ENCODE measurements at places on chromosomes 4 and X.
A peak's percentile ranks its signal among the peaks of the same experiment; 100 is the strongest.

DNA sequence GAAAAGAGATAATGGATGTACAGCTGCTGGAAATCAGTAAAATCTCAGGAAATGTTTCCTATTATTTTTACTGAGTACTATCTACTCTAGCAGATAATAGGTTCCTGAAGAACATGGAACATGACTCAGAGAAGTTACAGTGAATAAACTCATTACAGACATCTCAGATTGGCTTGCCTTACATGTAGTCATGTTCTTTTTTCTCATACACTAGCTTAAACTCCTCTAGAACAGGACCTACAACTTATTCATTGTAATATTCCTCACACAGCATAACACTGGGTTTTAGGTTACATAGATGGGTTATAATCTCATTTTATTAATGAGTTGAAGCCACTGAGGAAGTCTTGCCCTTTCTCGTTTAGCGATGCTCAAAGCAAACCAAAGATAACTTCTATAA lies 86.9 kb upstream of the BMP2K start:
- DNase-seq: no peak

DNA sequence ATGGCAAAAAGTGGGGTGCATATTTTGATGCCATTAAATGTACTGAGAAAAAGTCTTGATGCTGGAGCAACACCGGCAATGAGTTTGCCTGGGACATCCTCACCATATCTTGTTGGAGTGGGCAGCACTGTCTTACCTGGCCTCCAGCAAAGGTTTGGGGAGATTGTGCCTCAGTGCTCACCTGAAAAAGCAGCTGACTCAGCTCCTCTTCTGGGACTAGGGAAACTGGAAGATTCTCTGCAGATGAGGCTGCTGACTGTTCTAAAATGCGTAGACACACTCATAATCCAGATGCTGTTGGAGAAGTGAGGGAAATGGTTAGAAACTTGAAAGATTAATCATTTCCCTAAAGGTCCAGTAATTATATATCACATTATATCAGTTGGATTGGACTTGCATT lies 593.7 kb upstream of the HS3ST1 start:
- DNase-seq: no peak

- DNase-seq: no peak
These were observed 125.5 kb downstream of the C4orf51 start for GRCh38 chr4:145805490-145805889.

DNA sequence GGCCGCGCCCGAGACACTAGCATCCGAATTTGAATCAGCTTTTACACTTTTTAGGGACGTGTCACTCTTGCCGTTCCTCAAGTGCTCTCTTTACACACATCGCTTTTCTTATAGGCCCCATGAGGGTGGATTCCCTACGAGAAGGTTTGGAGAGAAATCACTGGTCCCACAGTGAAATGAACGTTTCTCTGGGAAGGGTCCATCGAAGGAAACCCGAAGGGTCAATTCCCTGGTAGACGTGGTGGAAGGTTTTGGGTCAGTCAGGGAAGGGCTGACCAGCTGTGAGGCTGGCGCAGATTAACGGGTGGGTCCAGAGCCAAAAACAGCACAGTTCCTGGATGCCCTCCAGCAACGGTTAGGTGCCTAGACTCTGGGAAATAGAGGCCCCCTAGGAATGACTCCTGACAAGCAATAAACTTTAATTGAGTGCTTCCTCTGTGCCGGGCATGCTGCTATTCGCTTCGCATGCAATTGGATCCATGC lies 35.9 kb downstream of the ETDC start:
- DNase-seq: peak; percentile 1

GRCh38 chrX:9609499-9609898 lies 144.6 kb downstream of the TBL1X start:
- DNase-seq: no peak

GRCh38 chr4:182560358-182560757 lies 317.2 kb downstream of the TENM3 start:
- DNase-seq: no peak

- peak; percentile 94 for DNase-seq
These were observed 163.9 kb upstream of the SLC7A11 start for GRCh38 chr4:138405934-138406567.

GRCh38 chr4:73704314-73705055 lies 35.9 kb upstream of the CXCL8 start:
- peak; percentile 99 for DNase-seq

DNA sequence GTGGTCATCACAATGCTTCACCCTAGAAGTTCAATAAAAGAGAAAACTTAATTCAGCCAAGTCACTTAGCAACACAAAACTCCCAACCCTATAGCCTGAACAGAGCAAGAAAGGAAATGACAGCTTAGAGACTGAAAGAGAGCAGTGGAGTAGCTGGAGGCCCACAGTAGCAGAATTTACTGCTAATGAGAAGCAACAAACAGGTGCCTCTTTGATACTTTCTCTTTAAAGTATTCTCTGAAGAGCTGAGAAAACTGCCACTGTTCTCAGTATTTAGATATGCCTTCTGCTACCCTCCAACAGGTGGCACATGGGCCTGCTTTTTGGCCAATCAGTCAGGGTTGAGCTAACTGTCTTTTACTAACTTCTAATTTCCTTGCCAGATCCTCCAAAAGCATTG lies 240.0 kb downstream of the GPC3 start:
- DNase-seq: no peak

GRCh38 chr4:104967034-104967401 lies 179.7 kb upstream of the TET2 start:
- DNase-seq: peak; percentile 57

DNA sequence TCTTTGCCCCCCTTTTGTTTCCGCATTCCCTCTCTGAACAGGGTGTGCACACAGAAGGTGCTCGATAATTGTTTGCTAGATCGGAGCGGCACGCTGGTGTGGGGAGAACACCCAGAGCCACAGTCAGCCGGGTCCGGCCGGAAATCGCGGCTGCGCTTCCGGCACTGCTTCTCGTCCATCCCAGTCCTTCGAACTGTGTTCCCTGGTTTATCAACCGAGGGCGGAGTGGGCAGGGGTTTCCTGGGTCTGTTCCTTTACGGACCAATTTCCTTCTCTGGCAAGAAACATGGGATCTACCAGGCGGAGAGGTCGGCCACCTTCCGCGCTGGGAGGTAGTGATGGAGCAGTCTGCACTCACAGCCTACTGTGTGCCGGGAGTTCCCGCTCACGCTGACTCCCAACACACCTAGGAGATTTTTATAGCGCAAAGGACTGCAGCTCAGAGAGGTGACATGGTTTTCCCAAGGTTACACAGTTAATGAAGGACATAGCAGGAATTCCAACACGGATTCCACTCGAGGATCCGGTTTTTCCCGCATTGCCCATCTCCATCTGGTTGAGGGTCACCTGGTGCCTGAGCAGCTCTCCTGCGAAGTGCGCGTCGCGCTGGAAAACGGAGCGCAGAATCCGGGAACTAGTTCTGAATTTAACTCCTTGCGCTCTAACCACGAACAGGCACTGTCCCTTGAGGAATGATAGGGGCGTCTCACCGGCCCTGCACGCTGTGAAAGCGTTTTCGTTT lies 6.8 kb downstream of the MSX1 start:
- no peak for DNase-seq

- DNase-seq: no peak
These were observed 19.2 kb downstream of the TMEM131L start for GRCh38 chr4:153485359-153485758.

DNA sequence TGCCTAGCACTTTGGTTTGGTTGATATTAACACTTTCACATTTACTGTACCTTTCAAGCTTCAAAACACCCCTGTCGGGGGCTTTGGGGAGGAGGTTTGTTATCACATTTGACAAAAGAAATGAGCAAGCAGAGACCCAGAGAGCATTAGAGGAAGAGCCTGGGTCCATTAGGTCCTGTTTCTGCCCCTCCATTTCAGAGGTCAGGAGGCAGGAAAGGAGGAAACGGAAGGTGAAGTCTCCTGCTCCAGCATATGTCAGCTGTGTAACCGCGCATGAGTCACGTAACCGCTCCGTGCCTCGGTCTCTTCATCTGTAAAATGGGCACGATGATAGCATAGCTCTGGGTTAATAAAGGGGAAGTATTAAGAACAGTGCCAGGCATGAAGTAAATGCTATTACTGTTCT lies 201.9 kb upstream of the BCOR start:
- DNase-seq: no peak

GRCh38 chr4:10212901-10213300 lies 96.3 kb upstream of the WDR1 start:
- no peak for DNase-seq

GRCh38 chr4:2300431-2301224 lies 38.7 kb upstream of the MXD4 start:
- DNase-seq: no peak

DNA sequence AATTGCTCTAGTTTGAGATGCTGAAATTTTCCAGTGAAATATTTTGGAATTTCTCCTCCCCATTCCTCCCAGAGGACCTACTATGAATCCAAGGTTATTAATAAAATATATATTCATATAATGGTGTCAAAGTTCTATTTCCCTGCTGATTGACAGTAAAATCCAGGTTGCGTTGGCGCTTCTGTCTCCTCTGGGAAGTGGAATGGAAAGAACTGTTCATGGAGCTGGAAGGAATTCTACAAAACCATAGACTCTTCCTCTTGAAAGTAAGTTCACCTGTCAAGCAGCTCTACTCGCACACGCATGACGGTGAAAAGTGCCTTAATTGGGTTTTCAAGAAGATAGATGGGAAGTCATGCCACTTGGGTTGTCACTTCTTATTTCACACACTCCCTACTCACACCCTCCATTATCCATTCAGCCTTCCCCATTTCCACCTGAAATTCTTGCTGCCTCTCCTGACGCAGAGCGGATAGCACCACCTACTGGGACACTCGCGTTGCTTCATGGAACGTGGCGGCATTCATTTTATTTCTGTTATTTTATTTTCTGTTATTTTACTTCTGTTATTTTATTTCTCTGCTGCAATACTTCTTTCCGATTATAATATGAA lies 351.6 kb downstream of the NLGN4X start:
- peak; percentile 4 for DNase-seq

GRCh38 chrX:107760304-107761077 lies 15.1 kb downstream of the TSC22D3 start:
- no peak for DNase-seq

GRCh38 chrX:69705818-69706217 lies 89.9 kb downstream of the EDA start:
- DNase-seq: no peak

GRCh38 chr4:1746919-1747602 lies 25.7 kb downstream of the TACC3 start:
- DNase-seq: no peak

DNA sequence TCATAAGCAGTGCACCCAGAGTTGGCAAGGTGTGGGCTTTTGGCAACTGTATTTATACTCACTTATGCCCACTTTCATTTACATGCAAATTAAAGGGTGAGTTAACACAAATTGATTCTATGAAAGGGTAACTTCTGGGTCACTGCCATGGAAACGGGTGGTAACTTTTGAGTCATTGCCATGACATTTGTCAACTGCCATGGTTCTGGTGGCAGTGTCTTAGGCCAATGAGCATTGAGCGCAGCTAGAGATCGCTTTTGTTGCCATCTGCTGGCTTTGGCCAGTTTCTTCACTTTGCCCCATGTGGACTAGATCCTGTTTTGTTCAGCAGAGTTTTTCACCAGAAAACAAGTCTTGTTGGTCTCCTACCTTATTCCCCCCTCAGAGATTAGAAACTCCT lies 170.8 kb upstream of the NUDT6 start:
- no peak for DNase-seq

All from inflammatory macrophage treated with lipopolysaccharide for 1 hour (primary cell).